ENCODE measurements at places on chromosomes 2 and 18.

- no peak for DNase-seq
Measured at GRCh38 chr2:150674283-150674682, 186.8 kb upstream of the RND3 start.

GRCh38 chr2:160397530-160397865, 96.1 kb downstream of the RBMS1 start:
- DNase-seq, result no peak

GRCh38 chr2:108364676-108365297, 13.0 kb upstream of the SULT1C4 start:
- DNase-seq, result no peak

DNA sequence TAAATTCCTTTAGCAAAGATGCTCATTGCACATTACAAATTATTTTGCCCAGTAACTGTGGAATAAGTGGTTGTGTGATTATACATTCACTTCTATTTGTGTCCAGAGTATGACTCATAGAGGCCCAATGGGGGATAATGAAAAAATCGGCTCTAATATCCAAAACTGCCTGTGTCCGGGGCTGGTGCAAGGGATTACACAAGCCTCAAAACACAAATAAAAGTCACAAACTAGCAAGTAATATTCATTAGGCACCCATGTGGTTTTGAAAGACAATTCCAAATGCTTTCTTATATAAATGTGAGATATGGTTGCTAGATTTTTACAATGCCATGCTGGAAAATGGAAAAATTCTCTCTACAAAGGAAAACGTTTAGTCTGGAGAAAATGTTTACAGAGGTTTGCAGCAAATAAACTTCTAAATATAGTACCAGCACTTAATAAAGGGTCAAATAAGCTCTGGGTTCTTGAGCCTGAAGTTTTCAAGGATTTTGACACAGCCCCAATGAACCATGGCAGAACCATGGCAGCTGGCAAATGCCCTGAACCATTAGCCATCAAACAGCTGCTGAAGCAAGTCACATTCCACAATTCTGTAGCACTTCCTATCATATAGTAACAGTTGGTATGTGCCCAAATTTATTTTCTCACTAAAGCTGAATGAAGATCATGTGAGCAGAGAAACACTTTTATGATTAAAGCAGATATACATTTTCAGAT, 40.5 kb downstream of the IRS1 start:
- DNase-seq, result no peak

GRCh38 chr2:39719317-39719716, 53.6 kb downstream of the TMEM178A start:
- no peak for DNase-seq

- no peak for DNase-seq
Measured at GRCh38 chr2:227423656-227424499, 36.1 kb upstream of the SCYGR1 start.

GRCh38 chr2:239378021-239378917, 22.6 kb downstream of the HDAC4 start:
- no peak for DNase-seq

DNA sequence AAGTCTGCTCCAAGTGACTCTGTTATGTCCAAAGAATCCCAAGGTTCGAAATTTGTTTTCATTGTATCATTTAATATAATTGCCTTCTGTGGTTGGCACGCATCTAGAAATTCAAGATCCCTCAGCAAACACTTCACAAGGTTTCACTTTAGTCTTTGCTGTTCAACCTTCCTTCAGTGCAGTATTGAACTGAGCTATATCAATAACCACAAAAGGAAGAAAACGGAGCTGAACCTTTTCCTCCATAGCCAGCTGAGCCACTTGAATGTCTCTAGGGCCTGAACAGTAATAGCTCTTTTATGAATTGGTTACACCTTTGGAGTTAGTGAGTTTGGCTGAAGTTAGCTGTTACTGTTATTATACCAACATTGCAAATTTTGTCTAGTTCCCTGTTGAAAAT, 357.7 kb upstream of the HNRNPA3 start:
- DNase-seq, result no peak

DNA sequence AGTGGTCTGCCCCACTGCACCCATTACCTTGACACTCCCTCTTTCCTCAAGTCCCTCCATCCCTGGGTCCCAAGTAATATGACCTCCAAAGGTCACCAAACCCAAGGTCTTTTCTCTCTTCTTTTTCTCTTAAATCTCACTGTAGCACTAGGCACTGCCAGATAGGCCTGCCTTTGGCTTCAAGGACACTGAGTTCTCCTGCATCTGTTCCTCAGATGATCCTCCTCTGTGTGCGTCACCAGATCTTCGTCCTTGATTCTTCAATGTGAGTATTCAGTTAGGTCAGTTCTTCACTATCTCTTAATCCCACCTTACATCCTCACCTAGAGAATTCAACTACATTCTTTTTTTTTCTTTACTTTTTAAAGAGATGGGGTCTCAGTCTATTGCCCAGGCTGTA, 249.2 kb downstream of the NBAS start:
- DNase-seq, result no peak

DNA sequence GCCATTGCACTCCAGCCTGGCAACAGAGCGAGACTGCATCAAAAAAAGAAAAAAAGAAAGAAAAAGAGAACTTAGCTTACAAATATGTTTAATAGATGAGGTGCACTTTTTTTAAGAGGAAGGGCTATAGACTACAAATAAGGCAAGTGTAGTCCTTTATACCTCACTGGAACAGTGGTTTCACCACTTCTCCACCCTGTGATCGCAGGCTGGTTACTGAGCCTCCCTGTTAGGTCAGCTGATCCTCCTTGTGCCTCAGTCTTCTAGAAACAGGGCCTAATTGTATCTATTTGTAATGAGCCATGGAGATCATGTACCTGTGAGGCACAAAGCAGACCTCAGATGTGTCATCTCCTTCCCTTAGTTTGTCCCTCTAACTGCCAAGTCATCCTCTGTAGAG, 4.5 kb downstream of the CXCR2 start:
- no peak for DNase-seq

DNA sequence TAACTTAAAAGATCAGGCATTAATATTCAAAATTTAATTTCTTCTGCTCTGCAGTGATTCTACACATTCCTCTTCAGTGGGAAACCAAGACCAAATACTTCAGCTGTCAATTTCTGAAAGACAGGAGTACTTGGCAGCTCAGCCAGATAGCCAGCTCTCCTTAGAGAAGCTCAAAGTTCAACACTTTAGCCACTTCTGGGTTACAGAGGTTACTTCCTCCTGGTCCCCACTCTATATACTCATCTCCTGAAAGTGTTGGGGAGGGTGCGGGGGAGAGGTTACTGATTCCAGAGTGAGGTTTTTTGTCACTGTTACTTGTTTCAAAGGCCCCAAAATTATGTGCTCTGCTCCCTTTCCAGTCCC, 4.1 kb downstream of the CYTIP start:
- no peak for DNase-seq

- DNase-seq, result no peak
Measured at GRCh38 chr2:46230677-46231425, 66.4 kb upstream of the EPAS1 start.

- DNase-seq, result no peak
Measured at GRCh38 chr18:42011053-42011452, 56.0 kb downstream of the PIK3C3 start.

DNA sequence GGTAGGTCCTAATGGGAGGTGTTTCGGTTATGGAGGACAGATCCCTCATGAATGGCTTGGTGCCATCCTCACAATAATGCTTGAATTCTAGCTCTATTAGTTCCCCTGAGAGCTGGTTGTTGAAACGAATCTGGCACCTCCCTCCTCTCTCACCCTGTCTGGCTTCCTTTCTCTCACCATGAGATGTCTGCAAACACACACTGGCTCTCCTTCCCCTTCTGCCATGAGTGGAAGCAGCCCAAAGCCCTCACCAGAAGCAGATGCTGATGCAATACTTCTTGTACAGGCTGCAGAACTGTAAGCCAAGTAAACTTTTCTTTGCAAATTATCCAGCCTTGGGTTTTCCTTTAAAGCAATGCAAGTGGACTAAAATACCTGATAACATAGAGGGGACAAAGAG, 86.6 kb downstream of the RND3 start:
- no peak for DNase-seq

DNA sequence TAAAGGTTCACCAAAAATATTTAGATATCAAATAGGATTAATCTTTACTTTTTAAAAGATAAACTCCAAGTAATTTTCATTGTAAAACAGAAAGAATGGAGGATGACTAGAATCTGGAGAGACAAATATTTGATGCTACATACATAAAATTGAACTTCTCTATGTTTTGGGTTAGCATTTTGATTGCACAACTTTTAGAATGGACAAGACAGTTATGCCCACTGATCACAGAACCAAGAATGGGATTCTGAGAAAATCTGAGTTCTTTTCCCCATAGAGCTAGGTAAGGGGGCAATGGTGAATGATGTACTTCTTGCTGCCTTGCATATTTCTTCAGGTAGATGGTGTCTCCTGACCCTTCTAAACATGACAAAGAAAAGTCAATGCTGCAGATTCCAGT, 191.2 kb upstream of the ZEB2 start:
- no peak for DNase-seq

DNA sequence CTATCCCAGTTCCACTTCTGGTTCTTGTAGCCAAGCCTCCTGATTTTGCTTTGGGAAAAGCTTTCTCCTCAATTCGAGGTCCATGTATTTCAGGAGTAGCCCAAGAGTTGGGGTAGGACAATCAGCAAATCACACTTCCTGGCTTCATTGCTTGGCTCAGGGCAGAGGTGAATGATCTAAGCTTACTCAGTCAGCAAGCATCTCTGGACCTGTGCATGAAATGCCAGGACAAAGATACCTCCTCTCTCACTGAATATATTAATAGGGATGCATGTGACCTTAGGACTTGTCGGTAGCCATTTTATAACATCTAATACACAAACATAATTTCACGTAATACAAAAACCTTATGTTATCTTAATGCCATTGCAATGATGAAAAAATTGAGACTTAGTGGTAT, 373.1 kb downstream of the TGIF1 start:
- DNase-seq, result no peak

DNA sequence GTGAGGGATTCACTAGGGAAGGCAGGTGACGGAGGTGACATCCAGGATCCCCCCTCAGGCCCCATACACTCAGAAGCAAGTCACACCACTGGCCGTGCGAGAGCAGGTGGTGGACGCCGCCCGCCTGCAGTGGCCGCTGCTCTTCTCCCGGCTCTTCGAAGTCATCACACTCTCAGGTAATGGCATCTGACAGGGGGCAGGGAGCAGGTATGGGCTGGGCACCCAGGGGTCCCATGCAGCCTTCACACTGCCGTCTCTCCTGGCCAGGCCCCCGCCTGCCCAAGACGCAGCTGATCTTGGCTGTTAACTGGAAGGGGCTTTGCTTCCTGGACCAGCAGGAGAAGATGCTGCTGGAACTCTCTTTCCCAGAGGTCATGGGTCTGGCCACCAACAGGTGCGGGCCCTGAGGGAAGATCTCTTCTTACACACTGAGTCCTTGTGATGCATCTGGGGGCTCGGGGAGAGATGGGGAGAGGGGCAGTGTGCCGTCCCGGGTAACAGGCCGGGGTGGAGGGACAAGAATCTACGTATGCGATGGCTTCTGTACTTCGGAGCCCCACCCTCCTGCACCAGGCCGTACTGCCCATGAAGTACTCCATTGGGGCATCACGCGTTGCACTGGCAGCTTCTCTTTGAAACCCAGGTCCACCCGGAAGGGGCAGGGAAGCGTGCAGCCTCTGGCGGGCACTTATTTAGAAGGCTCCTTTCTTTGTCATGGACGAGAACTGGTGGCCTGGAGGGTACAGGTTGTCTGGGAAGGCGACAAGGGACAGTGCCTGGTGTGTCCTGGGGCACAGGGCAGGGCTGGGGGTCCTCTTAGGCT, 18.8 kb upstream of the GPR17 start:
- DNase-seq, result no peak
